ENCODE measurements at places on chromosomes 1 and 21. TPM values are rescaled to one million over a fixed set of nuclear protein-coding genes. Genes with fewer than 3 reads are reported as not detected.

The RGL1 gene
- 12.5 TPM for total RNA-seq

The PGLYRP4 gene
- total RNA-seq = not detected

The AZIN2 gene
- 32.7 TPM for total RNA-seq

The FALEC gene
- not detected for total RNA-seq

The TBX19 gene
- total RNA-seq = 2.4 TPM

The TRIM67 gene
- under 0.01 TPM for total RNA-seq

The LCE1F gene
- not detected for total RNA-seq

The HMGN2 gene
- total RNA-seq = 179 TPM
